ENCODE measurements at places on chromosomes 6 and 20.

DNA sequence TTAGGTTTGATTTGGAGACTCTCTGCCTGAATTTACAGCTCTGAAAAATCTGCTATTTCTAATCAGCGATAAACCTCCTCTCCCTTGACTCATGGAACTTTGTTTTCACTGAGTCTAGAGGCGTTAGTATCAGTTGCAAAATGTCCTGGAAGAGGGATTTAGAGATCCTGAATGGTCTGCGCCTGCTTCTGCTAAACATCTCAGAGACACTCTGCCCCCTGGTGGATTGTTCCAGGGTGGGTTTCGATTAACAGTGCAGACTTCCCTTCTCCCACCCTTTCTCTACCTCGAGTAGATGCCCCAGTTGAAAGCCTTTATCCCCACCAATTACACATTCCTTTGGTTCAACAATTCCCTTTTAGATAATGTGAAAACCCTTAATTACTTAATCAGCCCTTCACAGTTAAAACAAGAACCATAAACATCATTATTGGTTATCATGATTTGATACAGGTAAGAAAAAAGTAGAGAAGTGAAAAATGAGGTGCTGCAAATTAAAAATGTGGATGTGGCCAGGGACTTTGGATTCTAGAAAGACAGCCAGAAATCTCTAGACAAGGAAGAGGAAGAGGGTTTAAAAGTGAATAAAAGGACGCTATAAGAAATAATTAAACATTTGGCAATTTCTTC, 5.5 kb downstream of the HTR1B start:
- peak; percentile 59 for DNase-seq

GRCh38 chr6:30942338-30943060, 1.7 kb downstream of the MUCL3 start:
- no peak for DNase-seq

DNA sequence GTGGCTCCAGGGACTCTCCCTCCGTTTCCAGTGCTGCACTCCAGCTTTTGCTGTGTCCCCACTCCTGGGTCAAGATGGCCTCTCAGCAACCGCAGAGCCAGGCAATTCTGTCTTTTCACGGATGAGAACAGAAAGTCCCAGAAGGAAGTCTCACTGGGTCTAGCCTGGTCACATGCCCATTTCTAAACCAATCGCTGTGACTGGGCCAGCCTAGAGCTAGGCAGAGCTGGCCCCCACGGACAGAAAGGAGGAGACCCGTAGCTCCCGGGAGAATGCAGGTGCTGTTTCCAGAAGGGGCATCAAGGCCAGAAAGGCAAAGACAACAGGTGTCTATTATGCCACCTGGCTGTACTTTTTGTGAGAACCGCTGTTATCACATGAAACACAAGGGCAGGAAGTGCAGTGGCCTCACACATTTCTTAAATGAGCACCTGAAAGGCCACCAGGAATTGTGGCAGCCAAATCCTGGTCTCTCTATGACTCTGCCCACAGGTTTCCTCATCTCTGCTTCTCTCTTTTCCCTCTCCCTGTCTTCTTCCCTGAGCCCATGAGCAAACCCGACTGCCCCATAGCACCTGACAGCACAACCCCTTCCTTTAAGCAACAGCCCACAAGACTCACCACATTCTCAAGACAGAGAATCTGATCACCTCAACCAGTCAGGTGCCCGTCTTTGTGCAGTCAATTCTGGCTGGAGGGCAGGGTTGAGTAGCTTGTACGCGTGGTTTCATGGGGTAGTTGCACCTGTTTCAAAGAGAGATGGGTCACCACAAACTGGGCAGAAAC, 37.1 kb upstream of the B4GALT5 start:
- DNase-seq, result no peak

- no peak for DNase-seq
These were observed 52.3 kb downstream of the SLC22A3 start for GRCh38 chr6:160400446-160400845.

- no peak for DNase-seq
These were observed 243.6 kb downstream of the KHDRBS2 start for GRCh38 chr6:62042429-62042828.

DNA sequence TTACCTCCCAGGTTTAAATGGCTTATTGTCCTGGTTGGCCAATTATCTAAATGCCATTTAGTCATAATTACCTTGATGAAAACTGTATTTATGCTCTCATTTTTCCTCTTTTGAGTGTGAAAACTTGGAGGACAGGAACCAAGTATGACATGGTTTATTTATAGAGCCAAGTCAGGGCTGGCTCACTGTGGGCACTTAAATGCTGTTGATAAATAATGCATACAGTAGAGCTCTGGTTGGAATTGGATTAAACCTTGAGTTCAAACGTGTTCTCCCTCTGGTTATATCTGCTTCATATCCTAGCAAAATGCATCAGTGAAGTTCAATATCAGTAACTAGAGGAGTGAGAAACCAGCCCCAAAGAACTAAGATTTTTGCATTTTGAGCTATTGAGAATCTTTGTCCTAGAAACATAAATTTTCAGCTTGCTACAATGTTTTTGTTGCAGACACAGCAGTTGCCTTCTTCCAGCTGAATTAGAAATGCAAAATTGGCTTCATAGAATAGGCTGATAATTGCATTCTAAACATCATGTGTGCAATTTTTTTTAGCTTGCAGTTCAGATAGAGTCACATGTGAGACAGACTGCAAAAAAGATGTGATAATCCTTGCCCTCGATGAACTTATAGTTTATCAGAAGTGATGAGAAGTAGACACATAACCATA, 255.8 kb downstream of the BTBD3 start:
- no peak for DNase-seq

DNA sequence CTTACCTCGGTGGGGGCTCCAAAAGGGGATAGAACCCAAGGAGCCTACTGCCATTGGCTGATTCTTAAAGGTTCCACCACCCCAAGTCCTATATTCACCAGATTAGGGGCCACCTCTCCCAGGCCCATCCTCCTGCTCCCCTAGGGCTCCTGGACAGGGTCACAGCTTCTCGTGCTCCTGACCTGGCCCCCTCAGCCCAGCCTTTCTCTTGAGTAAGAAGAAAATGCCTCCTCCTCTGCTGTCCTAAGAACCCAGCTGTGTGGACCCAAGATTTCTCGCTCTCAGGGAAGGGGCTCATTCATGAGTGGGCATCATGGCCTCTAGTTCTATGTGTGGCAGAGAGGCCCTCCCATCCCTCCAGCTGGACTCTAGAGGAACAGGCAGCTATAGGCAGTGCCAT, 16.6 kb downstream of the HLA-DPB1 start:
- no peak for DNase-seq

DNA sequence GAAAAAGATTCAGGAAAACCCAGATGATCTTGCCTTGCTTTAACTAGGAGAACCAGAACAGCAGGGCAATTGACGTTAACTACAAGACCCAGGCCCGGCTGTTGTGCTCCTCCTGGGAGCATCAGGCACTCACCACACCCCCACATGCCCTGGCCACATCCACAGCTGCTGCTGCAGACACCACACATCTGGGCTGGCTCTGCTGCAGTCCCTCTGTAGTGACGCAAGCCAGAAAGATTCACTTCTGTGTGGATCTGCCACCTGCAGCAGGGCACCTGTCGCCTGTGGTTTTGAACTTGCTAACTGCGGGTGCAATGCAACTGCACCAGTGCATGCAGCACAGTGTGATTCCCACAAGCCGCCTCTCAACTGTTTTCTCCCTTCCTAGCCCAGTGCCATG, 228.8 kb downstream of the SYNDIG1 start:
- no peak for DNase-seq

GRCh38 chr20:37622728-37623127, 71.1 kb upstream of the CTNNBL1 start:
- DNase-seq, result no peak
